Activated B cell treated with CpG ODN at 0.5 μM for 24 hours (primary cell): ENCODE measurements at places on chromosomes 11 and 22.

- peak; percentile 39 for DNase-seq
These were observed 759 bp downstream of the DESI1 start for GRCh38 chr22:41619979-41620588.

- no peak for DNase-seq
These were observed 40.9 kb downstream of the RNF141 start for GRCh38 chr11:10499874-10500601.

DNA sequence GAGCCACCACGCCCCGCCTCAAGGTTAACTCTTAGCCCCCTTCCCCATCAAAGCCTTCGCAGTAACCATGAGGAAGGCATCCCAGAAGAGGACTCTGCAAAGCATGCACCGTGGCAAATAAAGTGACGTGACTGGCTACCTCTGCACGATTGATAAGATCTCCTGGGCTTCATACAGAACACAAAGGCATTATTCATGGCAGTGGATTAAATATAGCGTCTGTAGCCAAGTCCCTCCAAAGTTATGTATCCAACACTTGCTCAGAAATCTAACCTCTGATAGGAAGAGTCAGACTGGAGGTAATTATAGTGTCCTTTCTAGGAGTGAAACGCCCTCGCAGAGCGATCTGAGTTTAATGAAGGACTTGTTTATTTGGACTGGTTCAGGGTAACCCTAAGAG, 22.4 kb downstream of the CPT1A start:
- DNase-seq, result no peak

GRCh38 chr11:81916451-81916850, 817.2 kb downstream of the FAM181B start:
- DNase-seq, result no peak

- DNase-seq, result no peak
These were observed 427.3 kb downstream of the BRD1 start for GRCh38 chr22:49400136-49400940.

- no peak for DNase-seq
These were observed 946.3 kb downstream of the JRKL start for GRCh38 chr11:97336064-97336463.

DNA sequence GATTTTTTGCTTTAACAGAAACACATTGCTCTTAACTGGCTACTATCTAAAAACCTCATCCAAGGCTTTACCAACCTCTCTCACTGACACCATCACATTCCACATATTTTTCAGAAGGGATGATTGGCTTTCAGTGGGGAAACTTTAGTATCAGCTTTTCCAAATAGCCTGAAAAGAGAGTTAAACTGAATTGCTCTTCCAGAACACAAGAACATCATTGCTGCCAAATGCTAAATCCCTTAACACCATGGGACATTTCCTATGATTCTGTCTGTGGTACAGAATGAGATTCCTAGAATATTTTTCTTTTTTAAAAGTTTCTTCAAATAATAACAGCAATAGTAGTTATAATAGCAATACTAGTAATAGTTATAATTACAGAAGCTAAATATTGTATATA, 45.4 kb downstream of the SOX6 start:
- DNase-seq, result no peak

DNA sequence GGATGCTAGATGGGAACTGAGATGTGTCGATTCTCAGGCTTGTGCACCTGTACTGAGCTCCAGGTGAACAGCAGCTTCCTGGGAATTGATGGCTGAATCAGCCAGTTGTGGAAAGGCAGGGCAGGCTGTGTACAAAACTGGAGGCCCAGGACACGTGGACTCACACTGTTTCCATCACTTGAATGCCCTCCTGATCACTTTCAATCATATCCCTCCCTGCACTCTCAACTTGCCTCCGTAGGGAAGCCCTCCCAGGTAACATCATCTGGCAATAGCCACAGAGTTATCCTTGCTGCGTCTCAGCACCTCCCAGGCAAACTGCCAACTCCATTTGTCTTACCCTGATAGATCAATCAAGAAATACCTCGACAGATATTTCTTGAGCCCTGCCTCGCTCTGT, 10.1 kb downstream of the FAM83F start:
- no peak for DNase-seq

DNA sequence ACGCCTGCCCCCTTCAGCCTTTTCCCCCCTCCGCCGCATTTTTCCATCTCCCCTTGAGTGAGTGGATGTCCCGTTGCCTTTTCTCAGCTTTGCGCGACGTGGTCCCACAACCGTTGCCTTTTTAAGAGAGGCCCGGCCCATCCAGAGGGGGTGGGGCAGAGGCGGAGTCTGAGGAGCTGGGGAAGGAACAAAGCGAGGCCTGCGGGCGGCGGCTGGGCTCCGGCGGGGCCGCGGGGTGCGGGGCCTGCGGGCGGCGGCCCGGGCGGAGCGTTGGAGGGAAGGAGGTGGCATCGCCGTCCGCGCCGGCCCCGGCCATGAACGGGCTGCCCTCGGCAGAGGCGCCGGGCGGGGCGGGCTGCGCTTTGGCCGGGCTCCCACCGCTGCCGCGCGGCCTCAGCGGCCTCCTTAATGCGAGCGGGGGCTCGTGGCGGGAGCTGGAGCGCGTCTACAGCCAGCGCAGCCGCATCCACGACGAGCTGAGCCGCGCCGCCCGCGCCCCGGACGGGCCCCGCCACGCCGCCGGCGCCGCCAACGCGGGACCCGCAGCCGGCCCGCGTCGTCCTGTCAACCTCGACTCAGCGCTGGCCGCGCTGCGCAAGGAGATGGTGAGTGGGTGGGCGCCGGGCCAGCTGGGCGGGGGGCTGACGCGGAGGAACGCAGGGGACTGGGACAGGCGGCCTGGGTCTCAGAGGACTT, at the start of gene FAM89B:
TSS of gene FAM89B (plus strand) at position 183 of the 696 bp plus-strand sequence. CDS start at position 315, 132 bp downstream.
- DNase-seq, result peak; percentile 81

GRCh38 chr11:120136356-120136755, 1.6 kb downstream of the TRIM29 start:
- DNase-seq, result no peak

- no peak for DNase-seq
These were observed 349.7 kb downstream of the BUD13 start for GRCh38 chr11:116422956-116423600.
